ENCODE measurements at places on chromosomes 1 and 21. TPM values are rescaled to one million over a fixed set of nuclear protein-coding genes. Genes with fewer than 3 reads are reported as not detected.
A peak's percentile ranks its signal among the peaks of the same experiment; 100 is the strongest.

FAM177B gene
- not detected for total RNA-seq

MTOR gene
- 40.5 TPM for total RNA-seq

LMX1A gene
- total RNA-seq: not detected

EDN2 gene
- total RNA-seq: not detected

DNA sequence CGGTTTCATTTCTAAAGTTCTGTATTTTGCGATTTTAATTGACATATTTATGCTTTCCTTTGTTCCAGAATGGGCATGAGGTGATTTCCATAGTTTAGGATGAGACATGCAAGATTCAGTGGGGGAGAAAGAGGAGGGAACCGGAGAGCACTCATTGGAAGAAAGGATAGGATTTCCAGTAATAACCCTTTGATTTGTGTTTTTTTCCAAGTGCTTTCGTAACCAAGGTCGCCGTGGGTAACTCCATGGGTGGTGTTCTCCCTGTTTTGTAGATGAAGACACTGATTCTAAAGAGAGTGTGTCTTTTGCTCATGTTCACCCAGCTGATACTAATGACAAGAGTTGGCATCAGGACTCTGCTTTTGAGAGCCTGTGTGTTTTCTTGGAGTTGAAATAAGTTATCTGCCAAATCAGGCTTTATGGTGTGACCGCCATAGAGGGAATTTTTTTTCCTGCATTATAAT is 170.1 kb downstream of the DHRS3 start:
- H3K4me3 ChIP-seq: no peak overlapping the region
- peak overlapping the region; percentile 90 for H3K27ac ChIP-seq
- no peaks in the 10 kb centered on the region for H3K27me3 ChIP-seq
- H3K36me3 ChIP-seq: peaks cover 33% of the 10 kb centered on the region

DNA sequence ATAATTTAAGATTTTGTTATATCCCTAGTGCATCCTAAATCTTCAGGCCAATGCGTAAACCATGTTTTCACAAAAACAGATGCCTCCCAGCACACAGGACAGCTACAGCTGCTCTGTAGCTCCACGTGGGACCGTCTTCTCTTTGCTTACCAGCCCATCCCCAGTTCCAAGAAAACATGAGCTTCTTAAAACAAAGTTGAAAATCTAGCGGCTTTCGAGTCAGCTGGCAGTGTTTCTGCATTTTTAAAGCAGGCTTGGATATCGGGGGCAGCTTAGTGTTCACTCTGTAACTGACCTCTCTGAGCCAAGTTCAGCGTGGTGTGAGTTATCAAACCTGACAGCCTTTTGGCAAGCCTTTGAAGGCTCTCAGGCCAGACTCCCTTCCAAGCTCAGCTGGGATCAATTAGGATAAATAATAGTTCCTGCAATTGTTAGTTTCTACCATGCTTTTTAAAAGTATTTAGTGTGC is 881.5 kb downstream of the LTN1 start:
- peaks cover 17% of the 10 kb centered on the region for H3K4me1 ChIP-seq
- no peaks in the 10 kb centered on the region for H3K27me3 ChIP-seq
- peak overlapping the region; percentile 18 for H3K4me3 ChIP-seq
- peak overlapping the region; percentile 70 for H3K27ac ChIP-seq

DNA sequence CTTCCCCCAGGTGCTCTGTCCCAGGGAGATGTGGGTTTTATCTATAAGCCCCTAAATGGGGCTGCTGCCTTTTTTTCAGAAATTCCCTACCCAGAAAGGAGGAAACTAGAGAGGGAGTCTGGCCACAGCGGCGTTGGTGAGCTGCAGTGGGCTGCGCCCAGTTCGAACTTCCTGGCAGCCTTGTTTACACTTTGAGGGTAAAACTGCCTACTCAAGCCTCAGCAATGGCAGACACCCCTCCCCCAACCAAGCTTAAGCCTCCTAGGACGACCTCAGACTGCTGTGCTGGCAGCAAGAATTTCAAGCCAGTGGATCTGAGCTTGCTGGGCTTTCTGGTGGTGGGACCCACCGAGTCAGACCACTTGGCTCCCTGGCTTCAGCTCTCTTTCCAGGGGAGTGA is 46.2 kb upstream of the PAPPA2 start:
- no peak overlapping the region for H3K27ac ChIP-seq
- no peaks in the 10 kb centered on the region for H3K36me3 ChIP-seq
- no peaks in the 10 kb centered on the region for H3K4me1 ChIP-seq

GRCh38 chr1:48003741-48004531 is 6.8 kb upstream of the TRABD2B start:
- H3K36me3 ChIP-seq: no peaks in the 10 kb centered on the region
- DNase-seq: no peak
- no peaks in the 10 kb centered on the region for H3K4me1 ChIP-seq
- H3K4me3 ChIP-seq: no peak overlapping the region
- peaks cover 29% of the 10 kb centered on the region for H3K27me3 ChIP-seq

GRCh38 chr1:74012583-74012982 is 185.4 kb downstream of the LRRIQ3 start:
- H3K36me3 ChIP-seq: no peaks in the 10 kb centered on the region
- H3K4me3 ChIP-seq: no peak overlapping the region
- H3K4me1 ChIP-seq: no peaks in the 10 kb centered on the region

All from osteocyte (in vitro differentiated cells).